ENCODE measurements at places on chromosomes 5 and 9.

DNA sequence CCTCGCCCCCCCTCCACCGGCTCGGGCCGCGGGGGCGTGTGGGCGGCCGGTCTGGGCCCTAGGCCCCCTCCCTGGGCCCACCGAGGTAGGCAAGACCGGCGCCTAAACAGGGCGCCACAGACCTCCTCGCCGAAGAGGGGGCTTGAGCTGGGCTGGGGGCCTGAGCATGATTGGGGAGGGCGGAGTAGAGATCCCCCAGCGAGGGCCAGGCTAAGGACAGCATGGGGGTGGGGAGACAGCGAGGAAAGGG is 108.9 kb downstream of the PSD2 start:
- DNase-seq: no peak

- DNase-seq: no peak
These were observed 96.0 kb upstream of the SLC28A3 start for GRCh38 chr9:84436386-84437109.

DNA sequence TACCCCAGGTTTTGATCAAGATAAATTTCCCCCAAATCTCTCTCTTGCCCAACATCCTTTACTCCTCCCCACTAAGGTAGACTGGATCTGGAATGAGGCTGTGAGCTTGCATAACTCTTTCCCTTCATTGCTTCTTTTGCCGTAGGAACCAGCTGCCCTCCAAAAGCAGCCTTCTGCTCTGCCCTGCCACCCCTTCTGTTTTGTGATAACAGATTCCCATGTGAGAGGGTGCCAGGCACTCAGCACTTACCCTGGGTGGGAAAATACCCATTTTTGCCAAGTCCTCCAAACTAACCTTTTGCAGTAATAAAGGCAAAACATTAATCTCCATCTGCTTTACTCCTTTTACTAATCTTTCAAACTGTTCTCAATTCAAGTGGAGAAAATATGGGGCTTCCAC is 182.6 kb downstream of the ASTN2 start:
- DNase-seq: no peak

DNA sequence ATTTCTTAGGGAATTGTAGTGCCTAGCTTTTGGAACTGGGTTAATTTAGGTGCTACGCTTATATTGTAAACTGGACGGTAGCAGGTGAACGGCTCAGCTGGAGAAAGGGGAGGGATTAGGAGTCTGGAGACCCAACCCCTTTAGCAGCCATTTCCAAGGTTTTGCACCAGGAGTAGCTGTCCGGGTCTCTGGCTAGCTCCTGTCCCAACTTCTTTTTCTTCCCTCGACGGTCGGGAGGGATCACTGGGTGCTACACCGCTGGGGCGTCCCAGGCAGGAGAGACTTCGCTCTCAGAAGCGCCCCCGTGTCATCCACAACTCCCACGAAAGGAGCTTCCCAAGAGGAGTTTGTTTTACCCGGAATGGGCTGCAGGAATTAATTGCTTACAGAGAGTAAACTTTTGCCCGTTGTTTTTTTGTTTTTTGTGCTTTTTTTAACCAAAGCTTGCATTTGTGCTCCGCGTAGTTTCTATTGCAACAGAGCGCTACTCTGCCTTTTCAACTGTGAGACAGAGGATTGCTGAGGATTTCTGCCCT is 1640.9 kb upstream of the C9orf72 start:
- no peak for DNase-seq

DNA sequence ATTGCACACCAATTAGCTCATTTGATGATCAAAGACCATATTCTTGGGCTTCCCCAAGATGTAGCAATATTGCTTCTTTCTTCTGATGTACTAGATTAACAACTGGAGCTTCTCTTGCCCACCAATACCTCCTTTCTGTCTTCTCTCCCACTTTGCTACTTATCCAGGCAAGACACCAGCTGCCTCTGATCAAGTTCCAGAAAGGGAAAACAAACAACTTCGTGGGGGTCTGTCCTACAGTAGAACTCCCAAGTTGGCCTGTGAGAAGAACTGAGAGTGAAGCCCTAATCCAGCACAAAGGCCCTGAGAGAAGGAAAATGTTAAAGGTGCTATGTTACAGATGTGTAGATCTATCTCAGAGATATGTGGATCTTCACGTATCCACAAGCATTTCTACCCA is 44.9 kb downstream of the ADAMTS12 start:
- no peak for DNase-seq

- DNase-seq: no peak
These were observed 135.2 kb upstream of the CLINT1 start for GRCh38 chr5:157993986-157994691.

GRCh38 chr5:148091991-148092964 is 28.5 kb downstream of the SPINK5 start:
- no peak for DNase-seq

- DNase-seq: no peak
These were observed 182.6 kb downstream of the BNC2 start for GRCh38 chr9:16687678-16688369.

GRCh38 chr5:150227606-150228273 is 37.9 kb downstream of the SLC6A7 start:
- DNase-seq: no peak

DNA sequence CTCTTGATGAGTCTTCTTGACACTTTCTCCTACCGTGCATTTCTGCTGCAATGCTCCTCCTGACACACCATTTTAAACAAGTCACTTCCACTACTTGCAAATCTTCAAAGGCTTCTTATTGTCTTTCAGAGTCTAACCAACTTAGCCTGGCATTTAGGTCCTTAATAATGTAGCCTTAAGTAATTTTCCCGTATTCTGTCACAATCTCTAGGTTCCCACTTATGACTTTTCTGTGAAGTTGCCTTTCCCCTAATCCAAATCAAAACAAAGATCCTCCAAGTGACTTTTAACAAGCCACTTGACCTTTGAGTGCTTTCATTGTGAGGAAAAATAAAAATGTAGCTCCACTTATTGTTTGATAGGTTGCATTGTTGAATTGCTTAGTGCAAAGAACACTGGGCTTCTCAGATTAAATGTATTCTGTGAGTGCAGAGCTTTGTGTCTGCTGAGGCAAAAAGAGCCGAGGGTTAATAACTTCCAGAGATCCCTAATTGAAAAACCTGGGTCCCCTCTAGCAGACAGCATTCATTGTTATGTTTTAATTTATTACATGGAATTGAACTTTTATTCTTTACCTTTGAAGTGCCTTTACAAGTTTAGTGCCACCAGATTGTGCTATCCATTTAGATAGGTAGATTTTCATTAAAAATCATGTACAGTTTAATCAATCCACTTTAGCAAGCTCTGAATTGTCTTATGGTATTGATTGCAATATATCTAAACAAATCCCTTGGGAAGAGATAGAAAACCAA is 341.7 kb upstream of the TYRP1 start:
- no peak for DNase-seq

DNA sequence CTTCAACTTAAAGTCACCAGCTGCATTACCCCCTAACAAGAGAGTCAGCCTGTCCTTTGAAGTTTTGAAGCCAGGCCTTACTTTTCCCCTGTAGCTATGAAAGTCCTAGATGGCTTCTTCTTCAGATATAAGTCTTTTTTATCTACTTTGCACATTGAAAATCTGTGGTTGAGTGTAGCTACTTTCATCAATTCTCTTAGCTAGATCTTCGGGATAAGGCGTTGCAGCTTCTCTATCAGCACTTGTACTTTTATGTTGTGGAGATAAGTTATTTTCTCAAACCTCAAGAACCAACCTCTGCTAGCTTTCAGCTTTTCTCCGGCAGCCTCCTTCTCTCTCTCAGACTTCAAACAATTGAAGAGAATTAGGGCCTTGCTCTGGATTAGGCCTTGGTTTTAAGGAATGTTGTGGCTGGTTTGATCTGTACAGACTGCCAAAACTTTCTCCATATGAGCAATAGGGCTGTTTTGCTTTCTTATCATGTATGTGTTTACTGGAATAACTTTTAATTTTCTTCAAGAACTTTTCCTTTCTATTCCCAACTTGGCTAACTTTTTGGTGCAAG is 21.6 kb downstream of the CATSPER3 start:
- no peak for DNase-seq

DNA sequence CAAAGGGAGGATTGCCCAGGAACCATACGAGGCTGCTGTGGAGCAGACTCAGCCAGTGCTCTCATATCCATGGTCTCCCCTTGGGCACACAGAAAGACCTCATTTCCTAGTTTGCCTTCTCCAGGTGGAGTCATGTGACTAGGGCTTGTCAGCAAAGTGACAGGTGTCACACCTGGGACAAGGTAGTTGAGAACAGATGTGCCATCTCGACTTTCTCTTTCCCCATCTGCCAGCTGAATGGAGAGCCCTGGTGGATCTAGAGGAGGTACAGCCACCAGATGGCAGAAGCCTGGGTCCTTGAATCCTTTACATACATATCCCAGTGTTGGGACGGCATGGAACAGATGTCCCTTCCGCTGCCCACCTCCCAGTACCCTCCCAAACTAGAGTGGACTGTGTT is 42.9 kb upstream of the ALDOB start:
- DNase-seq: no peak

GRCh38 chr9:118670011-118670953 is 699.0 kb downstream of the BRINP1 start:
- no peak for DNase-seq

DNA sequence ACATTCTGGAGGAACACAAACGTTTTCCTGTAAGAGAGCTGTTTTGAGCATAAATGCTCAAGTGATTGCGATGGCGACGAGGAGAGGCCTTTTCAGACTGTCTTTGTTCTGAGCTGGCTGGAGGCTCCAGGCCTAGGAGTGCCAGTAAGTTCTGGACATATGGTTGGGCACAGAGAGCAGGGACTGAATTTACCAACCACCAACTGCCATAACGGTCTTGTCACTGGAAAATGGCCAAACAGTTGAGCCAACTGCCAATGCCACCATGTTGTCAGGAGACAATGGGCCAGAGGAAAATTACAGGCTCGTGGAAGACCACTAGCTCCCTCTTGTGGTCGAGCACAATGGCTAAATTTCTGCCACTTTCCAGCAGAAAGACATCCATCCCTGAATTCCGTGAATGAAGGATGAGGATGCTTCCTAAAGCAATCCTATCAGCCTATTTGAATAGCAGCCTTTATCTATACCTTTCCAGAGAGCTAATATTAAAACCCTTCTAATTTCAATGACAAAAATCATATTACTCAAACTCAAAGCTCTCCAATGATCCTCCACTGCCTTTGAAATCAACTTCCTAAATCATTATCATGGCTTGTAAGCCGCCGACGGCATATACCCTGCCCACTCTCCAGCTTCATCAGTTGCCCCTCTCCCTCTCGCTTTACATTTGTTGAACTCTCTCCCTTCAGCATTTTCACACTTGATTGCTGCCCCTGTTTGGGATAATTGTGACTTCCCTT is 66.9 kb upstream of the GLIS3 start:
- no peak for DNase-seq

- no peak for DNase-seq
These were observed 34.2 kb upstream of the GOLGA1 start for GRCh38 chr9:124975131-124975530.

DNA sequence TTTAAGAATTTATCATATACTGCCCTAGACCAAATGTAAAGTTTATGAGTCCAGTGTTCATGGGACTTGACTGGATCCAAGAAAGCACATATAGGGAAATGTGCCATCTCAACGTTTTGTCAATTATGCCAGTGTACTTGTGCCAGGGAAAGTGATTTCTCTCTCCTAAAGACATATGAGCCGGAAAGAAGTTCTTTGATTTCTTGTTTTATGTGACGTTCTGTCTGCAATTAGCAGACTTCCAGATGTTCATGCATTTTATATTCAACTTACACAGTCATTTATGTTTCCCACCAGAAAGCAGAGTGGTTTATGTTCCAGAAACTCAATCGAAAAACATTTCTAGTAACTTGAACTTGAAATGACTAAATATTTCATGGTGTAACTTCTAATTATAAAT is 203.8 kb downstream of the FAM170A start:
- no peak for DNase-seq

DNA sequence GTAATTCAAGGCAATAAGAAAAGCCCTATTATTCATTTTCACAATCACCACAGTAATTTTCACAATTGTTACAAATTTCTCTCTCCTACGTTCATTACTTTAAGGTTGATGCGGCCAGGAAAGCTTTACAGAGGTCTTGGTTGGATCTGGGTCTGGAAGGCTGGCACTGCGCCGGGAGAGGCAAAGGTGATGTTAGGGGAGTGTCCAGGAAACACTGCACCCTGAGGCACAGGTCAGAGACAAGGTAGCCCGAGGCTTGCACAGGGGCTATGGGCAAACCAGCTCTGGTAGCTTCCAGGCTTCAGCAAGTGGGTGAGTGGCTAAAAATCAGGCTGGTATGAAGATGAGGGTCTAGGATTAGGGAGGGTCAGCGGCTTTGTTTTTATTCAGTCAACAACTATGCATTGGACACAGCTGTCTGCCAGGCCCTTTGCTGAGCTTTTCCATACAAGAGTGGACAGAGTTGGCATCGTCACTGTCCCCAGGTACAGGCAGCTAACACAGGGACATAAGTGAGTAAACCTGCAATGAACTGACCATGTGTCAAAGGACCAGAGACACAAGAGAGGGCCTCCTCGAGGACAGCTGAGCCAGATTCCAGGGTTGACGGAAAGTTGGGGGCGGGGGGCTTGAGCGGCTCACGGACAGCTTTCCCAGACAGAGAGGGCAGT is 12.4 kb upstream of the TENT4A start:
- DNase-seq: no peak

GRCh38 chr5:65812648-65813047 is 90.6 kb downstream of the NLN start:
- DNase-seq: no peak

DNA sequence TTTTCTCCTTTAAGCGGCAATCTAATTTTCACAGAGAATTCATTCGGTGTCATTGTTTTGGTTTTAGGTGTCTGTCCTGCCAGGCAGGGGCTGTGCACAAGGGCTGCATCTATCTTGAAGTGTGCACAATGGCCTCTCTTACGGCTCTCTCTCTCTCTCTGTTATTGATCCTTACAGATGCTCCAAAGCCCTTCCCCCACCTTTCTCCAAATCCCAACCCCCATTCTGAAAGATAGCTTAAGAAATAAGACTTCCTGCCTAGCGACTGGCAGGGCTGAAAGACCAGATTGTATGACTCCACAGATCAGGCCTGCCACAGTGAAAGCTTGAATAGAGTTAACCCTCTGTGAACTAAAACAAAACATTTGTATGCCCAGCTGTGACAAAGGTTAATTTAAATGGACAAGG is 86.5 kb upstream of the NR5A1 start:
- no peak for DNase-seq

DNA sequence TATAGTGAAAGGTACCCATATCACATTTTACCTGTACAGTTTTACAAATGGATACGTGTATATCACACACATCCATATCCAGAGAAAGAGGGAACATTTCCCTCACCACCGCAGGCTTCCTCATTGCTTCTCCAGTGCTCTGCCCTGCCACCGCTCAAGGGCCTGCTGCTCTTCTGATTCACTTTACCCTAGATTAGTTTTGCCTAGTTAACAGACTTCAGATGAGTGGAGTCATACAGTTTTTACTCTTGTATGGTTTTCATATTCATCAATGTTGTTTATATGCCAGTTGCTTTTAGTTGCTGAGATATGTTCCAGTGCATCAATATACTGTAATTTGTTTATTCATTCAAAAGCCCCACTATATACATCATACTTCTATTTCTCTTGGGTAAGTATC is 53.9 kb upstream of the POMT1 start:
- no peak for DNase-seq

GRCh38 chr5:33102551-33102950 is 338.2 kb upstream of the TARS1 start:
- DNase-seq: no peak

- DNase-seq: no peak
These were observed 199.4 kb downstream of the ESM1 start for GRCh38 chr5:54785729-54786591.

GRCh38 chr5:17221843-17222636 is 4.6 kb downstream of the BASP1 start:
- DNase-seq: no peak
